Activated CD8-positive, alpha-beta T cell treated with anti-CD3 and anti-CD28 coated beads, Interleukin-2, amount 10 ng/mL, durations not matched to agents 7 days and 5 days (primary cell): ENCODE measurements at places on chromosomes 1 and 21.

DNA sequence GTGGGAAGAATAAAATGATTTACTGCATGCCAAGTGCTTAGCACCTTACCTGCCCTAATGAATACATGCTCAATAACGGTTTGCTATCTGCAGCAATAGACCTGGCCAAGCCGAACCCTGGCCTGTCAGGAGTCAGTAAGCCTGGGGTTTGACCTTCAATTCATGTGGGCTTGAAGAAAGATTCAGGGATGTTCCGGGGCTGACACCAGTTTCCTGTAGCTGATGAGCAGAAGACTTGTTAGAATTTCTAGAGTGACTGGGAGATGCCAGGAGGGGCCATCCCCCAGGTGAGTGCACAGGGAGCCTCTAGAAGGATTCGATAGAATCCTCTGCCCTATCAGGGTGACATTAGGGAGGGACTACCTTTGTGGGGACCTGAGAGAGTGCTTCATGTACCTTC lies 210.9 kb downstream of the HIVEP3 start:
- no peak for DNase-seq

- no peak for DNase-seq
These were observed 21.6 kb downstream of the MAPKAPK2 start for GRCh38 chr1:206706298-206706791.

GRCh38 chr1:95409276-95409675 lies 175.3 kb downstream of the RWDD3 start:
- no peak for DNase-seq

- DNase-seq: no peak
These were observed 650.8 kb downstream of the PLPP3 start for GRCh38 chr1:55928576-55928975.

DNA sequence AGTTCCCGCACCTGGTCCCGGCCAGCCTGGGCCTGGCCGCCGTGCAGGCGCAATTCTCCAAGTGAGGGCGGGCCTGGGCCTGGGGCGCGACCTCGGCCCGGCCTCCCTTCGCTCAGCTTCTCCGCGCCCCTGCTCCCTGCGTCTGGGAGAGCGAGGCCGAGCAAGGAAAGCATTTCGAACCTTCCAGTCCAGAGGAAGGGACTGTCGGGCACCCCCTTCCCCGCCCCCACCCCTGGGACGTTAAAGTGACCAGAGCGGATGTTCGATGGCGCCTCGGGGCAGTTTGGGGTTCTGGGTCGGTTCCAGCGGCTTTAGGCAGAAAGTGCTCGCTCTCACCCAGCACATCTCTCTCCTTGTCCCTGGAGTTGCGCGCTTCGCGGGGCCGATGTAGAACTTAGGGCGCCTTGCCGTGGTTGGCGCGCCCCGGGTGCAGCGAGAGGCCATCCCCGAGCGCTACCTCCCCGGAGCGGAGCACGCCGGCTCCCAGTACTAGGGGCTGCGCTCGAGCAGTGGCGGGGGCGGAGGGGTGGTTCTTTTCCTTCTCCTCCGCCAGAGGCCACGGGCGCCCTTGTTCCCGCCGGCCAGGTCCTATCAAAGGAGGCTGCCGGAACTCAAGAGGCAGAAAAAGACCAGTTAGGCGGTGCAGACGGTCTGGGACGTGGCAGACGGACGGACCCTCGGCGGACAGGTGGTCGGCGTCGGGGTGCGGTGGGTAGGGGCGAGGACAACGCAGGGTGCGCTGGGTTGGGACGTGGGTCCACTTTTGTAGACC lies 1.2 kb downstream of the OLIG1 start:
- no peak for DNase-seq
